ENCODE measurements at places on chromosomes 1 and 21.

GRCh38 chr1:10432910-10433700 is 2.9 kb downstream of the CENPS start:
- DNase-seq, result no peak

DNA sequence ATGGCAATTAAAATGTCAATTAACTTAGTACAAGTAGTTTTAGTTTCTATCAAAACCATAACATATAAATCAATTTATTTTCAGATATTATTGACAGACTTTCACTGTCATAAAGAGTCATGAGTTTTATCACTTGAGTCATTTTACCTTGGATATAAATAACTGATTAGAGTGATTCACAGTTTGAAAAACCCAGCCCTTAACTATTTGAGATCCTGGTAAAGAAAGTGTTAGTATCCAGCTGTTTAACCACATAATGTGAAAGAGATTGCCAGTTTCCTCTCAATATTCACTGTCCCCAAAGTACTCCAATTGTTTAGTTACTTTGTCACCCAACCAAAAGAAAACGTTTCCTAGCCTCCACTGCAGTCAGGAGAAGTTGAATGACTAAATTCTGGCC is 91.3 kb downstream of the UCHL5 start:
- DNase-seq, result no peak

- no peak for DNase-seq
Observed at GRCh38 chr1:233295975-233296322, 424 bp upstream of the PCNX2 start.

GRCh38 chr1:161096015-161096414 is 2.1 kb upstream of the KLHDC9 start:
- no peak for DNase-seq

DNA sequence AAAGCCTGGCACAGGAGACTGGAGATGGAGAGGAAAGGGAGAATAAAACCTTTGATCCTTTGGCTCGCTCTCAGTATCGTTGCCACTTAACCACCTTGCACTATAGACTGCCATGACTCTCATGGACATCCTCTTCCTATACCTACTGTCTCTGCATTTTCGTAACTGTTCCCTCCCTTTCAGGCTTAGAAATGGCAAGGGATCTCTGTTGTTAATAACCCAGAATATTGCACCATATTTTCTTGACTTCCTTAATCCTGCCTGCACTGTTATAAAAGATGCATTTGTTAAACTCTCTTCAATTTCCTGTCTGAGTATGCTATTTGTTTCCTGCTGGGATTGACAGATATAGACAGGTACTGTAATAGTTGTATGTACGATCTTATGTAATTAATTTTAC is 38.6 kb downstream of the CYYR1 start:
- DNase-seq, result no peak

GRCh38 chr1:15786581-15786980 is 20.9 kb downstream of the UQCRHL start:
- no peak for DNase-seq

GRCh38 chr21:16570856-16571255 is 841.1 kb downstream of the USP25 start:
- no peak for DNase-seq

DNA sequence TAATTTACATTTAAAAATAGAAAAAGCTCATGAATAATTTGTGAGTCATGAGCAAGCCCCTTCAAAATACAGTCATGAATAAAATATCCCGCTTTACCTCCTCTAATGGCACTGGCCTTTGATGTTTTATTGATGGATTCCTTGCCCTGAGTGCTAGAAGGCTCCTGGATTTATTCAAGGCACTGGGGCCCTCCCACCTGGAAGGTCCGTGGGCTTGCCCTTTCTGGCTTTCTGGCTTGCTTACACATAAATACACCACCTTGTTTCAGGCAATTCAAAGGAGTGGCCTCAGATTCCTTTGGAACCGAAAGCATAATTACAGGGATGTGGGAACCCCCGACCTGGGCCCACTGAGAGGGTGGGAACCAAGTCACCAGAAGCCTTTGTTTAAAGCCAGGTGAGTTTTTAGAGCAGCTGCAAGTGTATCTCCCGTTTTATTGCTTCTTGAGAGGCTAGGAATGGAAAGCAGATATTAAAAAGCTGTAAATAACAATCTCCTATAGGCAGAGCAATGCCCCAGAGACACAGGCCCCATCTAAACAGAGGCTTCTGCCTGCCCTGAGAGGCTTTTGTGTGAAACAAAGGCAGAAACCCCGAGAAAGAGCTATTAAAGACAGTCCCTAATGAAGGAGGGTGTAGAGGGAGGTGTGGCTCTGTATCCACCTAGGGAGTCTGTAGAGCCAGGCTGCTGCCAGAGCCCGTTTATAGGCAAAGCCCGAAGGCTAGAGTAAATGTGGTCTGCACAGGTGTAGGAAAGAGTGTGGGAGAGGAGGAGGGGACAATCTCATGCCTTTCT is 126.4 kb downstream of the FAM78B start:
- no peak for DNase-seq

GRCh38 chr21:45551316-45551715 is 9.1 kb upstream of the SLC19A1 start:
- no peak for DNase-seq

GRCh38 chr1:167800251-167800650 is 78.5 kb downstream of the MPZL1 start:
- DNase-seq, result no peak

GRCh38 chr1:203789966-203790365 is 5.5 kb upstream of the ZBED6 start:
- no peak for DNase-seq

GRCh38 chr1:218845589-218845988 is 328.1 kb upstream of the LYPLAL1 start:
- DNase-seq, result no peak

- no peak for DNase-seq
Observed at GRCh38 chr21:39531840-39532239, 80.1 kb downstream of the SH3BGR start.

- DNase-seq, result no peak
Observed at GRCh38 chr1:155032886-155033285, 695 bp downstream of the DCST2 start.

GRCh38 chr1:153614906-153615305 is 1.2 kb downstream of the S100A14 start:
- no peak for DNase-seq

- DNase-seq, result no peak
Observed at GRCh38 chr1:85661767-85662166, 46.5 kb downstream of the ZNHIT6 start.

GRCh38 chr1:31691951-31692350 is 11.9 kb downstream of the COL16A1 start:
- no peak for DNase-seq

DNA sequence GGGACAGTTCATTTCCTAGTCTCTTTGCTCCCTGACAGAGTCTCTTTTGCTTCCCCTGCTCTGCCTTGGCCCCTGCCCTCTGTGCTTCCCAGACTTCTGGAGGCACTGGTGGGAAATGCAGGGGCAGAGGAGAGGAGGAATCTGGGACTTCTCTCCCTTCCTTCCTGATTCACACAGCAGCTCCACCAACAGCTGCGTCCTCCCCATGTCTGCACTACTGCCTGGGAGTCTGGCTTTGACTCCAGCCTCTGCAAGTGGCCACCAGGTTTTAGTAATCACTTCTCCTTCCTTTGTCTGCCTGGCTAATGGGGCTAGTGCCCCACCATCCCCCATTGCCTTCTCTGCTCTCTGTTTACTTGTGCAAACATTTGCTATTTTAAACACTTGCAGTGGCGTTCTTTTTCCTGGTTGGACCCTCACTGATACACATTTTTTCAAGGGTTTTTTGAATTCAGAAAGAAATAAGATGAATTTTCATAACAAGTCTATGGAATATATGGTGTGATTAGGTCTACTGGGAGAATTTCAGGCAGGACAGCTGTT is 21.9 kb downstream of the FASLG start:
- DNase-seq, result no peak

- DNase-seq, result no peak
Observed at GRCh38 chr1:30323352-30323751, 400.0 kb downstream of the MATN1 start.

DNA sequence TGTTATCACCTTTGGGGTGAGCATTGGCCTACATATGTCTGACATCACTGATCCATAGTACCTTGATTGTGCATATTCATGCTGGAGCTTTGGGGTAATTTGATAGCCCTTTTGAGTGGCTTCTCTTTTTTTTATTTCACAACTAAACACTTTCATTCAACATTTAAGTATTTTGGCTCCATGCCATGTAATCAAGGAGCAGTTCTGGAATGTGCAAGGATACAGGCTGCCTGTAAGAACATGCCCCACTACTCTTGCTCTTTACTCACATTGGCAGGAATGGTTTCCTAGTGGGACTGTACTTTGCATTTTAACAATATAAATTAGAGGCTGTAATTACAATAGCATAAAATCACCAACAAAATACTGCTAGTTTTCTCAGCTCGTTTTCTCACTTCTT is 300.7 kb upstream of the SPAG17 start:
- no peak for DNase-seq

- DNase-seq, result no peak
Observed at GRCh38 chr1:53349968-53350852, 22.3 kb upstream of the LRP8 start.

DNA sequence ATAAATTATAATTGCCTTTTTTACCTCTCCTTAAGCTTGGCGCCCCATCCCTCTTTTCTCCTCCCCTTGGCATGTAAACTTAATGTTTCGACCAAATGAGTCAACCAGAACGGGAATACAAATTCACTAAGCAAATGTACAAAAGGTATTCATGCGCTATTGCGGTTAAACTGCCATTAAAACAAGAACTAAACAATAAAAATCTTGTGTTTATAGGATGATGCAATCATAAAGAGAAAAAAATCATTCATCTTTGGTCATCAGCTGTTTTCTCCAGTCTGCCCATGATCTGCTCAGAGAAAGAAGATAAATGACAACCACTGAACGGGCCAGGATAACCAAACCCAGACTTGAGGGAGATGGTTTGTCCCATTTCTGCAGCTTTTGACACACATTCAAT is 534.2 kb upstream of the PLXNA2 start:
- DNase-seq, result no peak

DNA sequence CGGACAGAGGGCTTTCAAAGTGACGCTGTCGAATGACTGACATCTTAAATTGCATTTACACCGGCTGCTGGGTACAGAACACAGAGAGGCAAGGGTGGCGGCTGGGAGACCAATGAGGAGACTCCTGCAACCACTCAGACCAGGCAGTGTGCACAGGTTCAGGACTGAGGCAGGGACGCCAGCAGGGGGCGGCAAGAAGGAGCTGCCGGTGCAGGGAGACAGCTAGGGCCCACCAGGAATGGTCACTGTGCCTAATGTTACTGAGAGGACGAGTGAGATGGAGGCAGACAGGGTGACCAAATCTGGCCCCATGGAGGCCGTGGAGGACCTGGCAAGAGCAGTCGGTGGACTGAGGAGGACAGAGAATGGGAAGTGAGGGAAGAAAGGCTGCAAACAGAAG is 23.5 kb downstream of the GLIS1 start:
- DNase-seq, result no peak

- no peak for DNase-seq
Observed at GRCh38 chr21:44872649-44873355, 688 bp downstream of the PTTG1IP start.

DNA sequence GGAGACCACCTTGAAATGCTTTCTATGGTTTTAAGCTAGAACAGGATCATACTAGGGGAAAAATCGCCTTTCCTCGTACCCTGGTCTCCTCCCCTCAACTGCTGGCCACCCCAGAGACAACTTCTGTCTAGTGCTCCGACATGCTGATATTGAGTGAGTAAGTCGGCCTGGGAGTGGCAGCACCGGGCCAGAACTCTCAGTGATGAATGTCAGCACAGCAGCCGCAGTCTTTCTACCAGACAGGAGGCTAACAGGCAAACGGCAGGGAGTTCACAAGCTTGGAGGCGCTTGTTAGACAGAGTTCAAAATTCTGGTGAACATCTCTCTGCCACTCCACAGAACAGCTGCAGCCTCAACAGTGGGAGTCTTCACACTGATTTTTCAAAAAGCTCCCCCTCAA is 716.9 kb downstream of the ADGRL2 start:
- DNase-seq, result no peak

- no peak for DNase-seq
Observed at GRCh38 chr1:39711966-39712340, 20.7 kb upstream of the HPCAL4 start.

Measured in cortex of kidney (tissue), 1 donor.